ENCODE measurements at places on chromosomes 4 and X. TPM values are rescaled to one million over a fixed set of nuclear protein-coding genes. Genes with fewer than 3 reads are reported as not detected.

The UCP1 gene
- not detected for total RNA-seq

The SAP30 gene
- total RNA-seq, result 28.2 TPM

The ADAM29 gene
- not detected for total RNA-seq

The SYTL4 gene
- total RNA-seq, result 4.1 TPM

The GPR173 gene
- total RNA-seq, result 5.5 TPM

The SLITRK2 gene
- not detected for total RNA-seq

The SMIM31 gene
- not detected for total RNA-seq

The CLGN gene
- 0.07 TPM for total RNA-seq

The ADH1B gene
- 22.1 TPM for total RNA-seq

The NIPAL1 gene
- 2.0 TPM for total RNA-seq

The MAOB gene
- total RNA-seq, result 4.2 TPM

The RGN gene
- 4.7 TPM for total RNA-seq

The MSX1 gene
- 1.3 TPM for total RNA-seq

The SPATA4 gene
- total RNA-seq, result 0.23 TPM

The FAM156B gene
- 12.3 TPM for total RNA-seq

The ABCG2 gene
- 7.2 TPM for total RNA-seq

The PTCHD1 gene
- total RNA-seq, result not detected

The TRIML2 gene
- total RNA-seq, result not detected

The DAPP1 gene
- total RNA-seq, result not detected

The PFKFB1 gene
- 0.03 TPM for total RNA-seq

The TEX13B gene
- total RNA-seq, result not detected

The ADAMTS3 gene
- total RNA-seq, result 3.8 TPM

The FHIP1A gene
- 0.07 TPM for total RNA-seq

The GLRA2 gene
- total RNA-seq, result not detected

The AFF1 gene
- 20.6 TPM for total RNA-seq

The IGFBP7 gene
- 2,245 TPM for total RNA-seq

The IQCM gene
- not detected for total RNA-seq

The PARM1 gene
- 3.0 TPM for total RNA-seq

The SPACA5 gene
- total RNA-seq, result not detected

The HAND2 gene
- total RNA-seq, result 5.4 TPM

Data from smooth muscle cell of the pulmonary artery (primary cell).